CD4-positive, alpha-beta T cell treated with Interleukin-21 for 1 hour (primary cell): ENCODE measurements at places on chromosomes 2 and 18.
A peak's percentile ranks its signal among the peaks of the same experiment; 100 is the strongest.

DNA sequence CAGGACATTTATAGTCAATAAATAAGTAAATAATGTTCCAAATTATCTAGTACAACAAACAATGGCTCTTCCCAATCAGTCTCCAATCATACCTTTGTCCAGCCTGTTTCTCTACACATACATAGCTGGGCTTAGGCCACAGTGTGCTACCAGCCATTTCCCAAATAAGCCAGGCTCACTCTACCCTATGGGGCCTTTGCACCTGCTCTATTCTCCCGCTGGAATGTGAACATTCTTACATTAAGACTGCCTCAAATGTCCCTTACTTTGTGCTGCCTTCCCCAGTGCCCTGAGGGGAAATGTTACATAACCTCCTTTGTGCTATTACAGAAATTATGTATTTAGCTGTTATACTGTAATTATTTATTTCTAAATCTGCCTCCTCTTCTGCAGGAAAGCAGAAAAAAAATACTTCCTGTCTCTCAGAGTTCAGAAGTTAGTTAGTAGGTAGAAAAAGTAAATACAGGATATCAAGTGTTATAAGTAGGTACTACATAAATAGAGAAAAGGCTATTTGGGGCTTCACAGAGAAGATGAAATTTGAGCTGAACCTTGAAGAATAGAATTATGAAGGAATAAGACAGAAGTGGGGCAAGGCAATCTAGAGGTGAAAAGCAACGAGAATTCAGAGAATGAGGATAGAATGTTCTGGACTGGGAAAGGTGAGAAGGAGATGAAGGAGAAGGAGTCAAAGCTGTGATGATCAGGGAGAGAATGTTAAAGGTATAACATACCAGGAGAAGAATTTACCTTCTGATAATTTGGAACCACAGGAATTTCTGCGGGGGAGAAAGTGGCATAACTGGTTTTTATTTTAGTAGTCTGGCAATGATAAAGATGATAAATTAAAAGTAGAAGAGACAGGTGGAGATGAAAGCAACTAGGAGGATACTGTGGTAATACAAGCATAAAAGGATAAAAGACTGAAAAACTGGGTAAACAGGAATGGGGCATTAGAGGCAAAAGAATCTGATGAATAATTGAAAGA is 37.0 kb downstream of the ROCK1 start:
- no peak for DNase-seq

GRCh38 chr2:181430406-181431118 is 26.6 kb upstream of the ITGA4 start:
- DNase-seq: peak; percentile 68

GRCh38 chr2:214575465-214575864 is 164.6 kb downstream of the VWC2L start:
- DNase-seq: no peak

- DNase-seq: peak; percentile 38
Observed at GRCh38 chr2:236568068-236568921, 1.3 kb upstream of the ACKR3 start.

- DNase-seq: no peak
Observed at GRCh38 chr2:106197878-106198277, 3.8 kb upstream of the UXS1 start.

DNA sequence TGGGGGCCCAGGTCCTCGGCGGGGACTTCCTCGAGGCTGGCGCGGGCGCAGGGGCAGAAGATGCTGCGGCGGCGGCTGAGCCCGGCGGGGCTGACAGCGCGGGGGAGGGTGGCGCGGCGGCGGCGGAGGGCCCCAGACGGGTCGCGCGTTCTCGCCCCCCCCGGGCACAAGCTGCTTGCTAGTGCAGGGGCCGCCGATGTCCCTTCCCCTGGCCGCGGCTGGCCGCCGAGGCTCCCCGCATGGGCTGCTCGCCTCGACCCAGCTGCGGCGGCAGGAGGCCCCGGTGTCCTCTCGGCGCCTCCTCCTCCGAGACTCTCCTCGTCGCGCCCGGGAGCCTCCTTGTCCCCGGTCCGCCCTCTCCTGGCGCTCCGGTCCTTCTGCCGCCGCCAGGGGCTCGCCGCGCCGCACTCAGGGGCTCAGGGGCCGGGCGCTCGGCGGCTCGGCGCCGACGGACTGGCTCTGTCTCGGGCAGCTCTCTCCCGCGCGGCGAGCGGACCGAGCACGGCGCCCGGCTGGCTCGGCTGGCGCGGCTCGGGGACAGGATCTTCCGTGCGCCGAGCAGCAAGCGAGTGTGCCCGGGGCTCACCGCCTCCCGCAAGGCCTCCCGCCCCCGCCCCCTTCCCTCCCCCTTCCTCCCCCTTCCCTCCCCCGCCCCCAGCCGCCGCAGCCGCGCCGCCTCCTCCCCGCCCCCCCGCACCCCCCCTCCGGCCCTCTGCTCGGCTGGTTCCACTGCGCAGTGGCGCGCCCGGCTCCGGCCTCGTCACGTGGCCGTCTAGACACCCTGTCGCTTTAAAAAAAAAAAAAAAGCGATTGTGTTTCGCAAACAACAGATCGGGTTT is 902 bp upstream of the SMAD7 start:
- DNase-seq: peak; percentile 86

DNA sequence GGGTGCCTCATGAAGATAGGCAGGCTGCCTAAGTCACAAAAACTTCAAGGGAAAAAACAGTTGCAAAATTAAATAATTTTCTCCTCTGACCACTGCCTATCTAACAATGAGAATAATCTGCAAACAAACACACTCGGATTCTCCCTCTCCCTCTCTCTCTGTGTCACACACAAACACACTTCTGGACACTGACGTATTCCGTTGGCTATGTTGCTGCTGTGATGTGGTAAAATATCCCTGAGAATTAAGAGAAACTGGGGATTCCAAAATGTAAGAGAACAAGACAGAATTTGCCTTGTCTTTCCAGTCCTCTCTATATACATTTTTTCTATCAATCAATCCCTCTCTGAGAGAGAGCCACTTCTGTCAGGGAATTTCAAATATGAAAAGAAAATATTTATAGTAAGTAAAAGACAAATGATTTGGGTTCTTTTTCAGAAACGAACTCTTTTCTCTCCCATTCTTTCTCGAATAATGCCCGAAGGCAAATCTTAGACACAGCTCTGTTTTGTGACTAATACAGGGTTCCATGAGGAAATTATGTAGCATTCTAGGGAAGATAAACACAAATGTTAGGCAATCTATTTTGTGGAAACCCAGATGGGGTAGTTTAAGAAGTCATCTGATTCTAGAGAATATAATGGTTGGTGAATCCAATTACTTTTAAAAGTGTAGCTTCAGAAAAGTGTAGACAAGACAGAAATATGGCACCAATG is 310.3 kb upstream of the CYP26B1 start:
- no peak for DNase-seq

DNA sequence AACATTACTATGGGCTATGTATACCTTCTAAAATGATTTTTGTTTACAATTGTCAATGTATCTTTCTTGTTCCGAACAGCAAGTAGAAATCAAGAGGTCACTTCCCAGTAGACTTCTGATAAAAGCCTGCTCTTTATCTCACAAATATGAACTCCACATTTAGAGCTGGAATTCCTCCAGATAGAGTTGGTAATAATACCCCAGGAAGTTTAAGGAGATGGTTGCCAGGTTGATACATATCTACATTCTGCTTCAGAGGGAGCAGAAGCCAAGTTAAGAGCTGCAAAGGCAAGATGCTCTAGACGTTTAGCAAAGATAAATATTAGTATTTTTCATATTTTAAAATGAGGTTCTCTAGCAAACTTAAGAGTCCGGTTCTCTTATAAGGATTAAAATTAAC is 267.0 kb downstream of the ERBB4 start:
- no peak for DNase-seq

- DNase-seq: no peak
Observed at GRCh38 chr2:84942964-84943421, 28.0 kb upstream of the KCMF1 start.

DNA sequence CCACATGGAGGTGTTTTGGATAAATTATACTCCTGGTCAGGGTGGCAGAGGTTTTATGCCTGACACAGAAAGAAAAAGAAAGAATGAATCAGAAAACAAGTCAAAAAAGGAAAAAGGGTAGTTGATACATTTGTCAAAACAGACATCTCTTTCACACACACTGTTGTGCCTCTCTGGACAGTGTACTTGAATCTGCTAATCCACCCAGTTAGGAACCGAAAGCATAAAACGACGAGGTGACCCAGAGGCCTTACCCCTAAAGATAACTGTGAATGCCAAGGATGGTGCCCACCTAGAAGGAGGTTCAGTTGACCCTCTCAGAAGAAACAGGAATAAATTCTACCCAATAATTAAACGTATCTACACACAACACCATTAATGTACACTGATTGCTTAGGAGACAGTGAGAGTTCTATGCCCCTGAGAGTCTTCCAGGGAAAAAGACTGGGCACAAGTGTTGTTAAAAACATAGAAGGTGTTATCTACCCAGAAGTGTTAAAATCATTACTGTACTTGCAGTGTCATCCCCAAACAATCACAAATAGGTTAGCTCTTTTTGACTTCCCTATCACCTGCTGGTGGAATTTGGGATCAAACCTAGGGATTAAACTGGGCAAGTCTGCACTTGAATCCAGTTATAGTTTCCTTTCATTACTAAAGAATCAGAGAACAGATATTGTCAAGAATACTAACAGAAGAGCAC is 123.2 kb upstream of the DNAJC10 start:
- DNase-seq: no peak

- DNase-seq: peak; percentile 79
Observed at GRCh38 chr2:111116843-111117597, 3.7 kb upstream of the BCL2L11 start.

- DNase-seq: peak; percentile 18
Observed at GRCh38 chr2:106269591-106270291, 75.6 kb upstream of the UXS1 start.

DNA sequence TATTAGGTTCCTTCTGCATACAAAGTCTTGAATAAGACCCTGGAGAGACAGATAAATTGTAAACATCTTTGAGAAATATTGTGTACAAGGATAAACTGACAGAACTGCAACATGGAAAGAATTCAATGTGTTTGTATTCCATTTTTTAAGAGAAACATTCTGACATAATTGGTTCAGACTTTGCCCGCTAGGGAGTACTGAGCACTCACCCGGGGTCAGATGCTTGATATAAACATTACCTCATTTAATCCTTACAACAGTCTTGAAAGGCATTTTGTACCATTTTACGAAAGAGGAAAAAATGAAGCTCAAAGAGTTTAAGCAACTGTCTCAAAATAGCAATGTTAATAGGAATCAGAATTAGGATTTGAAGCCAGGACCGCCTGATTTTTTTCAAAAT is 416.7 kb upstream of the CRIM1 start:
- DNase-seq: no peak

DNA sequence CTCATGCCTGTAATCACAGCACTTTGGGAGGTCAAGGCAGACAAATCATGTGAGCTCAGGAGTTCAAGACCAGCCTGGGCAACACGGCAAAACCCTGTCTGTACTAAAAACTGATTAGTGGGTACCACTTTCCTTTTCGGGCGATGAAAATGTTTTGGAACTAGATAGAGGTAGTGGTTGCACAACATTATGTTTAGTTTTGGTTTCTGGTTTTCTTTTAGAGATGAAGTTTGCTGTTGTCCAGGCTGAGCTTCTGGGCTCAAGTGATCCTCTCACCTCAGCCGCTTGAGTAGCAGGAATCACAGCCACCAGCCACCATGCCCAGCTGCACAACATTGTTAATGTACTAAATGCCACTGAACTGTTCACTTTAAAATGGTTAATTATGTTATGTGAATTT is 27.6 kb downstream of the AAK1 start:
- DNase-seq: no peak

DNA sequence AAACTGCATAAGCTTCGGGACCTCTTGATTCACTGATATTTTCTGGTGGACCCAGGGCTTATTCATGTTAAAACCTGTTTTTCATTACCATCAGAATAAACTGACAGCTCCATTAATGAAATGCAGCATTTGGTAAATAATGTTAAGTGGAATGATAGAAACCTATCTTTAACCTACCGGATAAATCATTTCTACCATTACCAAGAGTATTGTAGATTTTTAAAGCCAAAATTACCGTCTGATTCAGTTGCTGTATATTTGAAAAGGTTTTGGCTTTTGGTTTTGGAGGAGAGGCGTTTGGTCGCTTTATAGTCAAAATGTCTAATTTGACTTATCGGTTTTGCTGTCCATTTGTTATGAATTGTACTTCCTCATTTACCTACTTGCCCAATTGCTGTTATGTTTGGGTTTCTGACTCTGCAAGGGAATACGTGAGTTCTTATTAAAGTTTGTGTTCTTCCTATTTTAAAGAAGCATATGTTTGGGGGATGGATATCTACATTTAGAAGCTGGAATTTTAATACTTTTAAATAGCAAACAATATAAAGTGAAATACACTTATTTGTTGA is 1.0 kb upstream of the CUL3 start:
- no peak for DNase-seq

- no peak for DNase-seq
Observed at GRCh38 chr2:223538920-223539440, 63.2 kb downstream of the SCG2 start.
